Epithelial cell of alveolus of lung (primary cell): ENCODE measurements at places on chromosomes 16 and 17. TPM values are rescaled to one million over a fixed set of nuclear protein-coding genes. Genes with fewer than 3 reads are reported as not detected.

The OR3A3 gene
- total RNA-seq: not detected in 2 replicates

The CHD9NB gene
- 0.08 and 1.2 TPM in 2 replicates for total RNA-seq

The HSD17B1 gene
- 0.48 and 11.4 TPM in 2 replicates for total RNA-seq

The OR4D1 gene
- total RNA-seq: 0.32 TPM in 1 of 2 replicates, not detected in the other

The SULT1A3 gene
- total RNA-seq: 7.4 and 18.7 TPM in 2 replicates

The ENPP7 gene
- total RNA-seq: not detected in 2 replicates

The ITGAL gene
- not detected in 2 replicates for total RNA-seq

The CDH11 gene
- total RNA-seq: 129 and 277 TPM in 2 replicates

The SBK1 gene
- total RNA-seq: under 0.01 and 0.32 TPM in 2 replicates

The LLGL2 gene
- 0.64 and 1.2 TPM in 2 replicates for total RNA-seq

The AARSD1 gene
- total RNA-seq: 22.0 and 28.8 TPM in 2 replicates

The TMEM238L gene
- not detected in 2 replicates for total RNA-seq

The NPIPA2 gene
- not detected in 2 replicates for total RNA-seq

The EVPLL gene
- total RNA-seq: 0.08 TPM in 1 of 2 replicates, not detected in the other

The PDILT gene
- not detected in 2 replicates for total RNA-seq

The TRIM65 gene
- total RNA-seq: 27.2 and 30.4 TPM in 2 replicates

The CDR2L gene
- total RNA-seq: 18.8 and 29.2 TPM in 2 replicates

The GOSR1 gene
- 20.5 and 21.9 TPM in 2 replicates for total RNA-seq

The TP53TG3C gene
- total RNA-seq: not detected in 2 replicates

The MTMR4 gene
- 30.0 and 31.9 TPM in 2 replicates for total RNA-seq

The MFAP4 gene
- total RNA-seq: 59.2 and 458 TPM in 2 replicates

The EPOP gene
- total RNA-seq: 2.1 and 3.4 TPM in 2 replicates

The G6PC1 gene
- not detected in 2 replicates for total RNA-seq

The HIRIP3 gene
- total RNA-seq: 14.2 and 24.0 TPM in 2 replicates

The RTN4RL1 gene
- total RNA-seq: 0.13 and 0.24 TPM in 2 replicates

The SLC39A11 gene
- total RNA-seq: 7.2 and 8.9 TPM in 2 replicates

The MRTFB gene
- 6.6 and 10.9 TPM in 2 replicates for total RNA-seq

The UTS2R gene
- total RNA-seq: 0.13 and 0.88 TPM in 2 replicates

The EFTUD2 gene
- 70.3 and 76.9 TPM in 2 replicates for total RNA-seq

The CCL13 gene
- not detected in 2 replicates for total RNA-seq
